Activated T-cell treated with anti-CD3 and anti-CD28 coated beads for 24 hours (primary cell): ENCODE measurements at places on chromosomes 1 and 21.

- DNase-seq = peak; percentile 12
Observed at GRCh38 chr21:35578831-35579471, 481.4 kb downstream of the SETD4 start.

- DNase-seq = no peak
Observed at GRCh38 chr1:235857756-235858155, 8.9 kb downstream of the LYST start.

DNA sequence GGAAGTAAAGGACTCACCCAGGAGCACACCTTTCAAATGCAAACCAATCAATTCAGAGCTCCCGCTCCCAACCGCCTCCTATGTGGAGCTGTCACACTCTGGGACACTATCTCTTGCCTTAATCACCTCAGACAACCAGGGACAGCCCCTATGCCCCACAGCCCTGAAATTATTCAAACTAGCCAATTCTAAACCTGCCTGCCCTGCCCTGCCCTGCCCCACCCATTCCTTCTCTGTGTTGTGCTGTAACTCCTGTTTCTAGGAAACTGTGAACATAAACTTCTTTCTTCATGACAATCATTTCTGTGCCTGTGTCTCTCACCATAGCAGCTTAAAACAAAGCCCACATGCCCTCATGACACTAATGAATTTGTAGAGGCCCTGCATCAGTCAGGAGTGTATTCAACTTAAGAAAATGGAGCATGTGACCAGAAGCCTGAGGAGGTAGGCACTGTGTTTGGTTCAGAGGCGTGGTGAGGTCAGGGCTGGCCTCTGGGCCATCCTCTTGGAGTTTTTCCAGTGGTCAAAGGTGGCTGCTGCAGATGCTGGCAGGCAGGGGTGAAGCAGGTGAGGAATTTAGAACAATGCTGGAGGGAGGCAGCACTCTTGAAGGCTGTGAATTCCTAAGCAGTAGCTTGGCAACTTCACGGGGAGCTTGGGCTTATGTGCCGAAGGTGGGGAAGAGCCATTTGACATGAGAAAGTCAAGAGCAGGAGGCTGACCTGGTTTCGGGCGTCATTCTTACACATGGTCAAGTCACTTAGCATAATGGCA, 74.5 kb downstream of the RHOU start:
- no peak for DNase-seq

DNA sequence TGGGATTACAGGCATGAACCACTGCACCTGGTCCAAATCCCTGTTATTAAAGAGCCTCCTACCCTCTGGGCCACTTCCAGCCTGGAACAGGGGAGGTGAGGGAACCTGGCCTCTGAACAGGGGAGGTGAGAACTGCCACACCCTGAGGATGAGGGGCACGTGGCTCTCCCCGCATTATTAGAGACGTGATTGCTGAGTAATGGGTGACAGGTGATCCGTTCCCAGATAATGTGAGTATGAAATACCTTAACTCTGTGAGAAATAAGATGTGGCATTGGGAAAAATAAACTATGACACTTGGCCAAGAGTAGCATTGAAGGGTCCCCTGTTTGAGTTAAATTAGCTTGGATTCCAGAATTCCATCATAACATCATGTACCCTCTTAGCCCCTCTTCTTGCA, 13.6 kb upstream of the SLC25A34 start:
- no peak for DNase-seq

- no peak for DNase-seq
Observed at GRCh38 chr21:31644643-31645042, 14.8 kb upstream of the SOD1 start.

GRCh38 chr1:231720652-231721325, 94.2 kb downstream of the DISC1 start:
- no peak for DNase-seq

- no peak for DNase-seq
Observed at GRCh38 chr1:85195703-85196102, 5.1 kb downstream of the SYDE2 start.

GRCh38 chr1:29757866-29758780, 521.8 kb downstream of the PTPRU start:
- DNase-seq = no peak

DNA sequence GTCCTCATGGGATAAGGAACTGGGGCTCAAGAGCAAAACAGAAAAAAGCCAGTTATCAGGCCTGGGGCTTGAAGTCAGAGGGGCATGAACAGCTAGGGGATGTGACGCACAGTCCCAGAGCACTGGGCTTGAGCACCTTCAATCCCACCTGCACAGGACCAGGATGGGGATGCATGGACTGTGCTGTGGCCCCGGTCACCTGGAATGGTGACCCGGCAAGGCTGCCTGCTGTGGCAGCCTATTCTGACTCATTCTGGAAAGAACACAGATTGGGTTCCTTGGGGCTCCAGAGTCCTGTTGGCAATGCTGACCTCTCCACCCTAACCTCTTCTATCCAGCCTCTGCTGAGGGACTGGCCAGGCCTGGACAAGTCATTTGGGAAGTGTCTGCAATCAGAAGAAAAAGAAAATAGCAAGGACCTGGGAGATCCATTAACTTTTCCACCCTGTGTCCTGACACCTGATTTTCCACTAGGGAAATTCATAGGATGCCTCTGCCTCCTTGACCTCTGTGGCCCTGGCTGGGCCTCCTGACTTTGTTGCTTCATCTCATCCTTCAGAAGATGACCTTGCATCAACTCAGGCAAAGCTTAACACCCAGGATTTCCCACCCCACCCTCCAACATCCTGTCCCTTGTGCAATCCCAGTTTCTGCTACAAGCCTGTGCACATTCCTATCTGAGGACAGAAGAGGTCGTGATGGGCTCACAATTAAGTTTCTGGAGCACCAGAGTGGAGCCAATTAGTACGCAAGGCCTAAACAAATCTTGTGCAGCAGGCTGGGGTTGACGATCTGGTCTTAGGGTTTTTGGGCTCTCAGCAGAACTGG, 17.9 kb upstream of the FMOD start:
- DNase-seq = no peak

- DNase-seq = peak; percentile 94
Observed at GRCh38 chr1:26921540-26922430, at the start of gene NUDC. TSS of gene NUDC (plus strand) at chr1:26921743. CDS start at chr1:26921849, 106 bp downstream.

DNA sequence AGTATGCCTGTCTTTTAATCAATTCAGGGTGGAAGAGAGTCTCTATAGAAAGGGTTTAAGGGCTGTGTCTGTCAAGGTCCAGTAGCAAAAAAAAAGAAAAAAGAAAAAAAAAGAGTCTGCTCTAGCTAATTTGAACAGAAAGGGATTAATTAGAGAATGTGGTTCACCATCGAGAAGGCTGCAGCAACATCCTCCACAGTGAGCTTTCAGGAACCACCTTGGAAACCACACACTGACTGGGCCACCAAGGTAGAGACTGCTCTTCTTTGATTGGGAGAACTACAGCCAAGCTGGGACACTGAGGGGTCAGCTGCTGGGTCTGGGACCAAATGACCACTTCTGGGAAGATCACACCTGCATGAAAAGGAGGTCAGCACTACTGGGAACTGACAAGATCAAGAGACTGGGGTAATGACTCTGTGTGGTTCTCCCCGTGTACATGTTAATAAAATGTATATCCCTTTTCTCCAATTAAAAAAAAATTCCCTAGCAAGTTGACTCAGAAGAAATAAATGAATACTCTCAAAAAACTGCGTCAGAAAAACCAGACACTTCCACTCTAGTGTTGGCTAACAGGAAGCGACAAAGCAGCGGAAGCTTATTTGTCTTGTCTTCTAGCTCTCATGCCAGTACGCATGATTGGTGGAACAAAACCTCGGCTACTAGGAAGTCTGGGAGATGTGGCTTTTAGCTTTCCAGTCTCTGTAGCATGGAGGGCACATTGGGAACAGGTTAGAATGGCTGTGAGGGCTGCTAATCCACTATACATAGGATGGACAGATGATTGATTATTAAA, 60.0 kb upstream of the IVNS1ABP start:
- no peak for DNase-seq

DNA sequence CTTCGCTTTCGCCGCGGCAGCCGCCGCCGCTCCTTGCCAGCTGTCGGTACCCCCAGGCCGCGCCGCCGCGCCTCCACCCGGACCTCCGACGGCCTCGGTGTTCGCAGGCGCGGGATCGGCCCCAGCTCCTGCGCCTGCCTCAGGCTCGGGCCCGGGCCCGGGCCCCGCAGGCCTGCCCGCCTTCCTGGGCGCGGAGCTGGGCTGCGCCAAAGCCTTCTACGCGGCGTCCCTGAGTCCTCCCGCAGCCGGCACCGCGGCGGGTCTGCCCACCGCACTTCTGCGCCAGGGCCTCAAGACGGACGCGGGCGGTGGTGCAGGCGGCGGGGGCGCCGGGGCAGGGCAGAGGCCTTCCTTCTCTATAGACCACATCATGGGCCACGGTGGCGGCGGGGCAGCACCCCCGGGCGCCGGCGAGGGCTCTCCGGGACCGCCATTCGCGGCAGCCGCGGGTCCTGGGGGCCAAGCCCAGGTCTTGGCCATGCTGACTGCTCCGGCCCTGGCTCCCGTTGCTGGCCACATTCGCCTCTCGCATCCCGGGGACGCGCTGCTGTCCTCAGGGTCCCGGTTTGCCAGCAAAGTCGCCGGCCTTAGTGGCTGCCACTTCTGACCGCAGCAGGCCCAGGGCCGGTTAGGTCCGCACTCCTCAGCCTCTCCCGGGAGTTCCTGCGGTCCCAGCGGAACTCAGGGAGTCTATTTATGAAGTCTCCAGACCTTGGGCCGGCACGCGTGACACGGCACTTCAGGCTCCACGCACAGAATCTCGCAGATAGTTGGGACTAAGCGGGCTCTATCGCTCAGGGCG, 1.4 kb downstream of the FOXD2 start:
- DNase-seq = no peak

DNA sequence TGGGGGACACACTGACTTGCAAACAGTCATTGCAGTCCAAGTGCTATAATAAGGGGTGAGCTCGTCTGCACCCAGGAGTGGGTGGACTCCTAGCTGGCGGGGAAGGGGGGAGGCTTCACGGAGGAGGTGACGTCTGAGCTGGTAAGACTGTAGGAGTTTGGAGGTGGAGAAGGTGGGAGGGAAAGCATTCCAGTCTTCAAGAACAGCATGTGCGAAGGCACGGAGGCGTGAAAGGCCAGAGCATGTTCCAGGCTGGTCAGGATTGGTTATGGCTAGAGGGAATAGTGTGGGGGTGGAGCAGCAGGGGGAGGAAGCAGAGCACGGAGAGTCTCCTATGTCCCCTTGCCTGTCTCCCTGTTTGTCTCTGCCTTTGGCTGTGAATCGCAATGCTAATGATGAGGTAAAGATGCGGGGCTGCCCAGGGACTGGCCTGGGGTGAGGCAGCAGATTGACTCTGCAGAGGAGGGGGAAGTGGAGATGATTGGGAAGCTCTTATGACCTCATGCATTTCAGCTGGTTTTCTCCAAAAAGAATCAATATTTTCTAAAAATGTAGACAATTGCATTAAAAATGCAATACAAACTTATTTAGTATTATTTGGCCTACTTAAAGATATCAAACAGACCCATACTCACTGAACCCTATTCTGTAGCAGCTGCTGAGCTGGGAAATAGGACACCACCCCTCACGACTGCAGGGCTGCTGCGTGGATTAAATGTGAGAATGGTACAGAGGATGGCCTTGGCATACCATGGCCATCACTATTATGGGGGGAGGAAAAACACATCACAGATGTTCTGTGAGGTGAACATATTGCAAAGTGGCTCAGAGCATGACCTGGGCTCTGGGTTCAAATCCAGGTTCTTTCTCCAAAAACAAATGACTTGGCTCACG, 2.6 kb upstream of the ZNF436 start:
- no peak for DNase-seq

- no peak for DNase-seq
Observed at GRCh38 chr1:246092136-246092535, 414.9 kb downstream of the SMYD3 start.

GRCh38 chr1:226126824-226127569, 59.5 kb downstream of the ACBD3 start:
- DNase-seq = no peak

- DNase-seq = no peak
Observed at GRCh38 chr1:88773540-88774150, 89.6 kb downstream of the PKN2 start.

DNA sequence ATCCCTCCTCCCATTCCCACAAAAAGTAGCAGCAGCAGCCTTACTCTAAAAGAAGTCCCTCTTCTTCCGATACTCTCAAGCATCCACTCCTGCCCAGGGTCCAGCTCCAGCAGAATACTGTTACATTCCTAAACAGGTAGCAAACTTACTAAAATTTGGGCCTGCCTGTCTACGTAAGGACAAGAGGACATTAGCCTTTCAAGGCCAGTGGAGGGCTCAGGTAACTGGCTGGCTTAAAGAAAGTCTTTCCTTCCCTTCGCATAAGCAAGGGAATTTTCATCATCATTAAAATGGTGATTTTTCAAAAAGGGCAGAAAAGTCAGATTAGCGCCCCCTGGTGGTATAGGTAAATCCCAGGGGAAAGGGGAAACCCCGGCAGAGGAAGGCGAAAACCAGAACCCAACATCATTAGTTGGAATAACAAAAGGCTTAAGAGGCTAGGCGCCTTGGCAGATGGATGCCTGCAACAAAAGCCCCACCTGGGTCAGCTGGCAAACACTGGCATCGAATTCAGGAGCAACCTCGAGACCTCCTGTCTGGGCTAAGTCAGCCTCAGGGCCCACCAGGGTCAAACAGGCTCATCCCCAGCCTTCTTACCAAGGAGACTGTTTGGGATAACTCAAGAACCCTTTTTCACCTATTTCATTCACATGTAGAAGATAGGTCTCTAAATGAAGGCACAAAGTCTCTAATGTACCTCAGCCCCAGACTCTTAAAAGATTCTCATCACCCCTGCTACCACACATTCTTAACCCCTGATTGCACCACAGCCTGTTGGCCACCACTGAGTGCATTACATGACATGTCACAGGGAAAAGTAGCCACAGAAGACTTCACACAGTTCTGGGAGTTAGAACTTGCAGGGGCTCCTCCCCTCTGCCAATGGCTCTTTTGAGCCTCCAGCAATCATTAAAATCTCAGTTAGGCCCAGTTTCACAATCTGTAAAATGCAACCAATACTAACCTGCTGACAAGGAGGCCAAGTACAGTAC, 36.7 kb downstream of the ERI3 start:
- peak; percentile 28 for DNase-seq

DNA sequence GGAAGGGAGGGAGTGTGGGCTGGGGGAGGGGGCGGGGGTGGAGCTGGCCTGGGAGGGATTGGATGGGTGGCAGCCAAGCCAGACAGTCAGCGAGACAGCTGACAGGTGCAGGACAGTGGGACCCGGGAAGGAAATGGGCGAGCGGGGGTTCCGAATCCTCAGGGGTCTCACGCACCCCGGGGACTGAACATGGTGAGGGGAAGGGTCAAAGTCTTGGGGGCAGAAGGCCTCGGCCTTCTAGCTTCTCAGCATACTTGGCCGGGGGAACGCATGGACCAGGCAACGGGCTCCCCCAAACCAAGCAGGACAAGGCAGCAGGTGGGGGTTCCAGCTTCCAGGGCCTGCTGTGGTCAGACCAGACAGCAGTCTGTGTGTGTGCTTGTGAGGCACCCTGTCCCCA, 23.1 kb downstream of the CASZ1 start:
- DNase-seq = no peak

DNA sequence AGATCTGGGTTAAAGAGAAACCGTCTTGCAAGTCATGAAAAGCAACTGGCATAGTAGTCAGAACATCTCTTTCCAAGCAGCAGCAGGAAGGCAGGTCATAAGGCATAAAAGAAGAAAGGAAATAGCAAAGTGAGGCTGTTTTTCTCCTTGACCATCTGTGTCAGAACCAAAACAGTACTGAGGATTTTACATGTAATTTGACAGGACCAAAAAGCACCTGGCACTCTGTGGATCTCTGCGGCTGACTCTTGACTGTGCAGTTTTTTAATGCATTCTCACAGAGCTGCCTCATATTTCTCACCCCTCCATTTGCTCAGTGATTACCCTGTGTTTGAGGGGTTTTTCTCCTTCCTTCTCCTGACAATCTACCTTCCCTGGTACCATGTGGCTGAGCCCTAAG, 17.7 kb downstream of the TBX15 start:
- no peak for DNase-seq
